T-helper 17 cell (primary cell): ENCODE measurements at places on chromosomes 16 and 17. TPM values are rescaled to one million over a fixed set of nuclear protein-coding genes. Genes with fewer than 3 reads are reported as not detected.
A peak's percentile ranks its signal among the peaks of the same experiment; 100 is the strongest.

DNA sequence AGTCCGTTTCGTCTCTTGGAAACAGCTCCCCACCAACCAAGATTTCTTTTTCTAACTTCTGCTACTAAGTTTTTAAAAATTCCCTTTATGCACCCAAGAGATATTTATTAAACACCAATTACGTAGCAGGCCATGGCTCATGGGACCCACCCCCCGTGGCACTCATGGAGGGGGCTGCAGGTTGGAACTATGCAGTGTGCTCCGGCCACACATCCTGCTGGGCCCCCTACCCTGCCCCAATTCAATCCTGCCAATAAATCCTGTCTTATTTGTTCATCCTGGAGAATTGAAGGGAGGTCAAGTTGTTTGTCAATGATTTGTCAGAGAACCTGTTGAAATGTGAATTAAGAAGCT, 48.2 kb downstream of the IL21R start:
- DNase-seq: no peak
- peak overlapping the region; percentile 75 for H3K4me3 ChIP-seq
- peaks cover 9% of the 10 kb centered on the region for H3K36me3 ChIP-seq

GRCh38 chr17:42879596-42879985, 21.0 kb upstream of the G6PC1 start:
- peaks cover 39% of the 10 kb centered on the region for H3K27me3 ChIP-seq
- no peak for DNase-seq
- no peaks in the 10 kb centered on the region for H3K4me1 ChIP-seq
- H3K27ac ChIP-seq: no peak overlapping the region

DNA sequence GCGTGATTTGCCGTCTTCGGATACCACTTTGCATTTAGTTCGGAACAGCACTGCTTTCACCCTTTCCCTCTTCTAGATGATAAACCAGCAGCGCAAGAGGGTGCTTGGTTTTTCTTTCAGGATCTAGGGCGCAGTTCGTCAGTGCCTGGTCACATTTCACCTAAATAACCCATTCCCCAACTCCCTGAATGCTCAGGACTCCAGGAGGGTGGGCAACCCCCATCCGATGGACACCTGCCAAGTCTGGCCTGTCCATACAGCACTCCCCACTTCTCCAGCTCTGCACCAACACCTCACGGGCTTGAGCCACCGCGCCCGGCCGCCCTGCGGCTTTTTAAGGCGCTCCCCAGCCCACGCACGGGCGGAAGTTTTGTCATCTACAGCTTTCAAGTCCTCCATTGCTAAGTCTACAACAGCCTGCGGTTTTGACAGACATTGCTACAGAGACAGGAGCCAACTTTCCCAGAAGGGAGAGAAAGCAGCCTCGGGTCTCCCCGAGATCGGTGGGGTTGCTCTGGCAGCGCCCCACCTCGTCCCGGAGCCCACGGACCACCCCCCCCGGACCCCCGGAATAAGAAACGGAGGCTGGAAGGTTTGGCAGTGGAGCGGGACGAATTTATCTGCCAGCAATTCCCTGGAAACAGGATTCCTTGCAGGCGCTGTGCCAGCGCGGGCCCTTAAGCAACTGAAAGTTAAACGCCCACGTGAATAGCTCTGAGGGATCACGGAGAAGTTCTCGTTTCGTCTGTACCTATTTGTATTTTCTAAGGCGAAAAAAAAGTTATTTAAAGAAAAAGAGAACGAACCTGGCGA, 38.6 kb upstream of the SLFN13 start:
- peak overlapping the region; percentile 97 for H3K27ac ChIP-seq
- peak overlapping the region; percentile 96 for H3K4me3 ChIP-seq
- peaks cover 7% of the 10 kb centered on the region for H3K36me3 ChIP-seq
- no peaks in the 10 kb centered on the region for H3K27me3 ChIP-seq
- peaks cover 49% of the 10 kb centered on the region for H3K4me1 ChIP-seq
- peak; percentile 46 for DNase-seq

GRCh38 chr17:76506408-76507345, 5.5 kb upstream of the RHBDF2 start:
- peaks cover 21% of the 10 kb centered on the region for H3K4me1 ChIP-seq
- peak; percentile 90 for DNase-seq
- H3K36me3 ChIP-seq: no peaks in the 10 kb centered on the region
- H3K4me3 ChIP-seq: no peak overlapping the region

DNA sequence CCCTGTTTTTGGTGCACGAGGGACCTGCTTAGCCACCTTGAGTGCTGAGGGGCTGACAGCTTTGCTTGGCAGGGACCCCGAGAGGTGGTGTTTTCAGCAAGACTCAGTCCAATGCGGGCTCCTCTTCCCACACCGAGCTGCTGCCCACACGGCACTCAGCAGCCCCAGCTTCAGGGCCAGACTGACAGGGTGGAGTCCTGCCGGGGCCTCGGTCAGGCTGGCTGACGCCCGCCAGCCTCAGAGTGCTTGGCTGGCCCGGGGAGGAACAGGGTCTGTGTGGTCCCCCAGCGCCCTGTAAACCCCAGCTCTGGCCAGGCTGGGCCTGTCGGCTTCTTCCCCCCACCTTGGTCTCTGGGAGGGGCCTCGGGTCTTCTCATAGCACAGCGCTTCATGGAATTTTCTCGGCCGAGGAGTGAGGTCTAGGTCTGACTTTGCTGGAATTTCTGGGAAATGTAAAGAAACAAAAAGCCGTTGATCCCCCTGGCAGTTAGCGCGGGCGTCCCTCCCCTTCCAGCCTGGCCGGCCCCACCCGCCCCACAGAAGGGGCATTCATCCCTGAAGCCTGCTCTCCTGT, 2.6 kb downstream of the SOX8 start:
- peaks cover 3% of the 10 kb centered on the region for H3K36me3 ChIP-seq
- H3K4me1 ChIP-seq: peaks cover 2% of the 10 kb centered on the region
- H3K4me3 ChIP-seq: no peak overlapping the region
- no peak overlapping the region for H3K27ac ChIP-seq
- no peak for DNase-seq

DNA sequence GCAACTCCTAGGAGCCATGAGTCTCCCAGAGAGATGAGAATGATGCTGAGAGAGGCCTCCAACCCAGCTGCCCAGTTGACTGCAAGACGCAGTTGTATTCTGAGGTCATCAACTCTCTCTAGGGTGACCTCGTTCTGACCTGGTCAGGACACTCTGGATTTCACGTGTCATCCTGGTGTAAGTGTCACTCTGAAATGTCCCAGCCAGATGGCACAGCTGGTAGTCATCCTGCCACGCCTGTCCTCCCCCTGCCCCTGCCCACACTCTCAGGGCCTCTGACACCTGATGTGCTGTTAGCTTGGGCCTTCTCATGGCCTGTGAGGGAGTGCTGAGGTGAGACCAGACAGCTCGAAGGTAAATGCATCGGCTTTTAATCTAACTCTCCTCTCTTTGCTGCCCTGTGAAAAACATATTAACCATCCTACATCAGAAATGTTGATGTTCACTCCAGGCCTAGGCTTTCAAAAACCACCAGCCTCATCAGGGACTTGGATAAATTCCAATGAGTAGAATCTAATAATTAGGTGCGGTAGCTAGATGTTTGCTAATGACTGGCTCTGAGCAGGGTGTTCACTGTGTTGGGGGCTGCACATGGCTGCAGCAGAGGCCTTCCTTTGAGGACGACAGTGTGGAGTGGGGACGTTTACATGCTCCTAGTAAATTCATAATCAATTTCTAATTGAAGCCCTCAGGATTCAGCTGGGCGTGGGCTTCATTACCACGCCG, 13.8 kb downstream of the MLYCD start:
- DNase-seq: no peak
- H3K36me3 ChIP-seq: peaks cover 2% of the 10 kb centered on the region
- no peak overlapping the region for H3K27ac ChIP-seq
- peaks cover 7% of the 10 kb centered on the region for H3K4me1 ChIP-seq
- no peaks in the 10 kb centered on the region for H3K27me3 ChIP-seq
- H3K4me3 ChIP-seq: no peak overlapping the region

DNA sequence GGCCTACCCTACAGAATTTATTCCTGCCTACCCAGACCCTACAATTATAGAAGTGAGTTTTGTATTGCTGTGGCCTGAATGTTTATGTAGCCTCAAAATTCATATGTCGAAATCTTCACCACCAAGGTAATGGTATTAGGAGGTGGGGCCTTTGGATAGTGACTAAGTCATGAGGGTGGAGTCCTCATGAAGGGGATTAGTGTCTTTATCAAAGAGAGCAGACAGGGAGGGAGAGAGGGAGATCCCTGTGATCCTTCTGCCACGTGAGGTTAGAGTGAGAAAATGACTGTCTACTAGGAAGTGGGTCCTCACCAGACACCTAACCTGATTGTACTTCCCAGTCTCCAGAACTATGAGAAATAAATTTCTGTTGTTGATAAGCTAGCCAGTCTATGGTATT, 981 bp upstream of the DUXB start:
- no peak for DNase-seq
- H3K4me3 ChIP-seq: no peak overlapping the region
- peaks cover 8% of the 10 kb centered on the region for H3K27me3 ChIP-seq

- peaks cover 10% of the 10 kb centered on the region for H3K27me3 ChIP-seq
- H3K4me3 ChIP-seq: no peak overlapping the region
- H3K36me3 ChIP-seq: no peaks in the 10 kb centered on the region
- H3K4me1 ChIP-seq: peaks cover 2% of the 10 kb centered on the region
These were observed 254.9 kb downstream of the PARN start for GRCh38 chr16:14375132-14375491.

DNA sequence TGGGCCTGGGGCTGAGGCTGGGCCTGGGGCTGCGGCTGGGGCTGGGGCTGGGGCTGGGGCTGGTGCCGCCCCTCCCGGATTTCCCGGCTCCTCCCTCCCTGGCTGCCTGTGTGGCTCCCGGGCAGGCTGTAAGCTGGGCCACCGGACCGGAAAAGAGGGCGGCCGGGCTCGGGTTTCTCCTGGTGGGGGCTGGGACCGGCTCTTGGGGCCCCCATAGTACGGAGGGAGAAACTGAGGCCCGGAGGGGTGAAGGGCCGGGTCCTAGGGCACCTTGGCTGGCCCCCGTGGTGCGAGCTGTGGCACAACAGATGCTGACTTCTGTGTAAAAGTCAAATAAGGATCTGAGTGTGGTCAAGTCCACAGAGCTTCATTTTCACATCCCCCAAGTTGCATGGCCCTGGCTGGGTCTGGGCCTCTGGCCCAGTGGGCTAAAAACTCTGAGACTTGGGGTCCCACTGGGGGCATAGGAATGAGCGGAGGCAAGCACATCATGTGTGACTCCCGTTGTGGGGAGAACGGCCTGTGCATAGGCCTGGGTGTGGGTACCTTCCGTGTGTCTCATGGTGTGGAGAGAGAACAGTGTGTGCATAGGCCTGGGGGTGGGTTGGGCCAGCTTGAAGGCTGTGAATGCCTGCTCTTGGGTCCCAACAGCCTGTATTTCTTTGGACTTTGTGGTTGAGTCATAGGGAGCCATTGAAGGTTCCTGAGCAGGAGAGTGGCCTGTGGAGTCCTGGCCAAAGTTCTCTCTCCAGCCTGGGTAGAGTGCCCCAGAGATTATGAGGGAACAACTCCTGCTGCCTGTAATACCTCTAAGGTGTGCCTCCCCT, 123.9 kb upstream of the CIBAR2 start:
- H3K4me3 ChIP-seq: peak overlapping the region; percentile 45
- no peaks in the 10 kb centered on the region for H3K36me3 ChIP-seq
- H3K27me3 ChIP-seq: peaks cover 41% of the 10 kb centered on the region
- DNase-seq: no peak
- H3K27ac ChIP-seq: no peak overlapping the region

- H3K36me3 ChIP-seq: peaks cover 9% of the 10 kb centered on the region
- no peak for DNase-seq
- H3K27me3 ChIP-seq: no peaks in the 10 kb centered on the region
- peaks cover 6% of the 10 kb centered on the region for H3K4me1 ChIP-seq
These were observed 40.5 kb downstream of the LCMT1 start for GRCh38 chr16:25151996-25152395.

DNA sequence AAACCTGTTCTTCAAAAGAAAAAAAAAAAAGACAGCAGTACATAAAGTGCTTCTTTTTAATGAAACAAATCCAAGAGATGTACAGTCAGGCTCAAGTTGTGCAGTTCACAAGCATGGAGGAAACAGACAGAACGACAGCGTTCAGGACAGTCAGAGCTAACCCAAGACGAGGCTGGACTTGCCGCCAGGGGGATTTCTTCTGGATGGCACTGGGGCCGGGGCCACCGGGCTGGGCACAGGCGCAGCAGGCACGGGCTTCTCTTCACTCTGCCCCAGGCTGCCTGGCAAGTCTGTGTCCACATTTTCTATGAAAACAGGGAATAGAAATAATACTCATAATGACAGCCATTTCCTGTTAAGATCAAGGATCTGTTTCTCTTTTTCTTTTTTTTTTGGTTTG, 4.4 kb upstream of the NT5C start:
- H3K4me1 ChIP-seq: peaks cover 10% of the 10 kb centered on the region
- DNase-seq: no peak
- H3K27me3 ChIP-seq: no peaks in the 10 kb centered on the region
- H3K4me3 ChIP-seq: no peak overlapping the region

- H3K27me3 ChIP-seq: no peaks in the 10 kb centered on the region
- DNase-seq: no peak
- H3K36me3 ChIP-seq: peaks cover 6% of the 10 kb centered on the region
- peaks cover 19% of the 10 kb centered on the region for H3K4me1 ChIP-seq
- H3K4me3 ChIP-seq: no peak overlapping the region
These were observed 32.9 kb downstream of the KNOP1 start for GRCh38 chr16:19685176-19685575.

- DNase-seq: no peak
- H3K27me3 ChIP-seq: peaks cover 91% of the 10 kb centered on the region
These were observed 15.4 kb downstream of the RBFOX3 start for GRCh38 chr17:79595471-79595870.

DNA sequence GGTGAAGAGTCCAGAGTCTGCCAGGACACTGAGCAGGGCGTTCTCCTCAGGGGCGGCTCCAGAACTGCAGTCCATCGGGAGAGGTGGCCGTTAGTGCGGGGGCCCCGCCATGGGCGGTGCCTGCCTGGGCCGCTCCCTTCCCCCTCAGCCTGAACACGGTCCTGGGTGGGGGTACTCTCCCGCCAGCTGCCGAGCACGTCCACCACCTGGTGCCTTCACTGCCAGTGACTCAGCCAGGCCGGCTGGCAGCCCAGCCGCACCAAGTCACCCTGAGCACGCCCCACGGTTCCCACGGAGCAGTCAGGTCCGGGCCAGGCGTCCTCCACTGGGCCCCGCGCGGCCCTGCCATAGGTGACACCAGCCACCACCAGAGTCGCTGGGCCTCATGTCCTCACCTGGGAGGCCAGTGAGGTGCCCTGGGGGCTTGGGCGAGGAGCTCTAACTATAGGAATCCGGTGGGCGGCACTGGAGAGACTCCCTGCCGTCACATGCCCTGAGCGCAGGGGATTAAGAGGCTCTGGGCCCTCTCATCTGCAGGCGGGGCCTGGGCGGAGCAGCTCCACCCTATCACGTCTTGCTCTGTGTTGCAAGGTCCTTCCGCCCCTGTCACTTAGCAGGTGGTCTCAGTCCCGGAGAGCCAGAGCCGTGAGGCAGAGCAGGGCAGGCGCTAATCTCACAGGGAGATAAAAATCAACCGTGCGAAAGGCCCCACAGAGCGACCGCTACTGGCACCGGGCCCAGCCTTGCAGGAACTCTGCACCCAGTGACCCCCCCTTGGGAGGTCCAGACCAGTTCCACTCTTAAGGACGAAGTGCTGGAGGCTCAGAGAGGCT, 14.3 kb downstream of the PIEZO1 start:
- no peaks in the 10 kb centered on the region for H3K27me3 ChIP-seq
- peak overlapping the region; percentile 47 for H3K27ac ChIP-seq
- no peak for DNase-seq
- peak overlapping the region; percentile 21 for H3K4me3 ChIP-seq
- H3K4me1 ChIP-seq: peaks cover 19% of the 10 kb centered on the region

GRCh38 chr17:83203073-83203471, 123.7 kb downstream of the METRNL start:
- peak; percentile 1 for DNase-seq
- H3K4me3 ChIP-seq: no peak overlapping the region
- H3K4me1 ChIP-seq: peaks cover 27% of the 10 kb centered on the region

The SLC13A2 gene
- total RNA-seq: not detected

The CBX2 gene
- 0.18 TPM for total RNA-seq

The ARHGDIG gene
- total RNA-seq: not detected

The KDM6B gene
- 207 TPM for total RNA-seq

The TMEM208 gene
- total RNA-seq: 28.2 TPM

The RDM1 gene
- total RNA-seq: not detected

The FDXR gene
- 4.5 TPM for total RNA-seq

The ABCC6 gene
- total RNA-seq: not detected

The MILR1 gene
- 1.4 TPM for total RNA-seq

The HCRT gene
- total RNA-seq: not detected
